ENCODE measurements at places on chromosomes 12 and 14. TPM values are rescaled to one million over a fixed set of nuclear protein-coding genes. Genes with fewer than 3 reads are reported as not detected.

SLC5A8 gene
- not detected for total RNA-seq

KIF26A gene
- total RNA-seq = 2.0 TPM

NPFF gene
- total RNA-seq = not detected

PLEKHD1 gene
- under 0.01 TPM for total RNA-seq

OASL gene
- total RNA-seq = 1.2 TPM
